Stimulated activated CD4-positive, alpha-beta T cell treated with anti-CD3 and anti-CD28 coated beads, Interleukin-4, amount 100 ng/mL, for 24 hours (primary cell): ENCODE measurements at places on chromosomes 11 and 22.

- no peak for DNase-seq
These were observed 226.4 kb downstream of the FAM76B start for GRCh38 chr11:95563173-95563572.

GRCh38 chr11:86156397-86156955 is 87.6 kb upstream of the PICALM start:
- DNase-seq = no peak

- DNase-seq = no peak
These were observed 87.0 kb downstream of the FAM168A start for GRCh38 chr11:73510877-73511276.

DNA sequence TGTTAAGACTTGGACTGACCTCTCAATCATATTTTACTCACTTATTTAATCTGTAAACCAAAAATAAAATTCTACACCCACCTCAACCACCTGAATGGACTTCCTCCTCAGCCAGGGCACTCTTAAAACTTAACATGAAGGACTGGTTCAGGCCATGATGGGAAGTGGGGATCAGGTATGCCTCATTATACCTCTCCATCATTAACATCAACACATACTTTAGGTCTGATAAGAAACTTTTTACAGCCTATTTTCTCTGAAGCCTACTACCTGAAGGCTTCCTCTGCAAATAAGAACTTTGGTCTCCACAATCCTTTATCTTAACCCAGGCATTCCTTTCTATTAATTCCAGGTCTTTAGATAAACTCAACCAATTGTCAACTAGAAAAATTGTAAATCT is 390.0 kb downstream of the AASDHPPT start:
- DNase-seq = no peak

DNA sequence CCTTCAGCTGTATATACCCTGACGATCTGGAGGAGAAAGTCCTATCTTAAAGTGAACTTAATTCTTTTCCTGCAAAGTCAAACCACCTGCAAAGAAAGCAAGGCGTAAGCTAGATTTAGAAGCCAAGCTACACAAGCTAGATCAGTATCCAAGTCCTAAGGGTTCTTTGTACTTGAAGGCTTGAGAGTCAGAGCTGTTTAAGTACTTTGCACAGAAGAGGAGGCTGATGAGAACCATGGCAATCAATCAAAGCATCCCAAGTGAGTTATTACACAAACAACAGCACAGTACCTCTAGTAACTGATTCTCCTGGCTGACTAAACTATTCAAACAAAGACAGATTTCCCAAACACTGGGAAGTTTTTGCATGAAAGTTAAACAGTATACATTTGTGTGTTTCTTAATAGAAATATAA is 1.9 kb downstream of the CDON start:
- DNase-seq = no peak

DNA sequence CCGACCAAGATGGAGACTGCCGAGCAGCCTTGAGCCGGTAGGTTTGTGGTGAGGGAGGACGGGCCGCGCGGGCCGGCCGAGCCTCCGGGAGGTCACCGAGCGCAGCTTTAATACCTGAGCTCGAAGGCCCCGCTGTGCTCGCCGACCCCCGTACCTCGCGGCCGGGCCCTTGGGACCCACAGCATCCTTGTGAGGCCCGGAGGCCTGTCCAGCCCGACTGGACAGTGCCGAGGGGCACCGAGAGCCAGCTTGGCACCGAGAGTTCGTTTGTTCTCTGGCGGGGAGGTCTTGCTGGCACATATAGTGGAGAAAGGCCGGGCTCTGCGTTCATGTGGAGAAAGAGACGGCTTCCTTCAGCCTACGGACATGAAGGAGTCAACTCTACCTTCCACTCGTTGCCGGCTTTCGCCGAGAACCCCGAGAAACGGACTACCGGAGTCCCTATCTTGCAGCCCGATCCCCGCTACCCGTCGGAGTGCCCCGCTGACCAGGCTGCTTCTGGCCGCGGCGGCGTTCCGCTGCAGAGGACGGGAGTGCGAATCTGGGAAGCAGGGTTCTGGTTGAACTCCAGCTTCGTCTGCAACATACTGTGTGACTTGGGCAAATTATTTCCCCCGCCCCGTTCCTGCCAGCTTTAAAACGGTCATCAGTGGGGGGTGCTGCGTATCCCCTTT is 349 bp downstream of the TSSC4 start:
- DNase-seq = peak; percentile 15

DNA sequence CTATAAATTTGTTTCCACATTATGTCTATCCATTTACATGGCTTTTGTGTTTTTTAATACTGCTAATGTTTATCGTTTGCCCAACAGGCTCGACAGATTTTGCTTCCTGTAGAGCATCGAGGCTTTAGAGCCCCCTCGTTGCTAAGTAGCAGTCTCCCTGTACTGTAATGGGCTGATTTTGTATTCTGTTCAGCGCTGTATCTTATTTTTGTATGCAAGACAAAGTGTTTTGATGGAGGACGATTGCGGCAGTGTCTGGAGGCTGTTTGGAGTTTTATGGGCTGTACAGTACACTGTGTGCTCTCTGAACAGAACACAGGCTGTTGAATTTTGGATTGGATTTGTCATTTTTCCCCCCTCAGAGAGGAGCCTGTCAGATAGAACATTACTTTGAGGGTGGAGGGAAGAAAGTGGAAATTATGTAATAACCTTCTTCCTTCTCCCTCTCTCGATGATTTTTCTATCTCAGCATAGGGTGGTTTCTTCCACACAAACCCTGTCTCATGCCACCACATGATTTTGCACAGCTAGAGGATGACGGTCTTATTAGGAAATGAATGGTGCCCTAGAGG is 104.4 kb downstream of the ZBTB16 start:
- no peak for DNase-seq

DNA sequence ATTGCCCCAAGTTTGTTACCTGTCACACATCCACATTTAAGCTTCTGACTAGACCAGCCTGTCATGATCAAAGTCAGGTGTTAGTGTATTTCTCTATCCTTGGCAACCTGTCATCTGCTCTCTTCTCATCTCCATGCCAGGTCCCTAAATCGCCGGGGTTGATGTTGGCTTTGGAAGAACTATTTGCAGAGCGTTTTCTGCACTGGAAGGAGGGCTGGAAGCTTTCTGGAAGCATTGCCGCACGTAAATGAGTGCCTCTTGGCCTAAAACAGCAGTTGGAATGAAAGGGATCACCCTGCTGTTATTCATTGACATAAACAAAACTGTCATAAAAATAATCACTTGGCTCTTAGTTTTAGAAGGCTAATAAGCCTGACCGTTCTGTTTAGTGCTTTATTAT is 1.4 kb downstream of the TTC12 start:
- no peak for DNase-seq

DNA sequence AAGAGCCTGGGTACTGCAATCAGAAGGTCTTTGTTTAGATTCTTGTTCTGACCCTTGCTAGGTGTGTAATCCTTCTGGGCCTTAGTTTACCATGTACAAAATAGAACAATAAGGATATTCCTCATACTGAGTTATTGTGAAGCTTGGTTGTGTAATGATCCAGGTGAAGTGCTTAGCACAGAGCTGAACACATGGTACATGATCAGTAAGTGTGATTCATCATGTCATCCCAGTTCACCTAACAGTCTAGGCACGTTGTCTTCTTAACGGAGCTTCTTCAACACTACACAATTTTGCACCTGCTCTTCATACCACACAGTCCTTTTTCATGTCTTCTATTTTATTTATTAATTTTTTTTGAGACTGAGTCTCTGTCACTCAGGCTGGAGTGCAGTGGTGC is 234.3 kb upstream of the TENM4 start:
- no peak for DNase-seq

GRCh38 chr11:9123595-9124304 is 32.4 kb upstream of the SCUBE2 start:
- no peak for DNase-seq

GRCh38 chr11:61265357-61265756 is 24.4 kb downstream of the PGA5 start:
- DNase-seq = no peak

DNA sequence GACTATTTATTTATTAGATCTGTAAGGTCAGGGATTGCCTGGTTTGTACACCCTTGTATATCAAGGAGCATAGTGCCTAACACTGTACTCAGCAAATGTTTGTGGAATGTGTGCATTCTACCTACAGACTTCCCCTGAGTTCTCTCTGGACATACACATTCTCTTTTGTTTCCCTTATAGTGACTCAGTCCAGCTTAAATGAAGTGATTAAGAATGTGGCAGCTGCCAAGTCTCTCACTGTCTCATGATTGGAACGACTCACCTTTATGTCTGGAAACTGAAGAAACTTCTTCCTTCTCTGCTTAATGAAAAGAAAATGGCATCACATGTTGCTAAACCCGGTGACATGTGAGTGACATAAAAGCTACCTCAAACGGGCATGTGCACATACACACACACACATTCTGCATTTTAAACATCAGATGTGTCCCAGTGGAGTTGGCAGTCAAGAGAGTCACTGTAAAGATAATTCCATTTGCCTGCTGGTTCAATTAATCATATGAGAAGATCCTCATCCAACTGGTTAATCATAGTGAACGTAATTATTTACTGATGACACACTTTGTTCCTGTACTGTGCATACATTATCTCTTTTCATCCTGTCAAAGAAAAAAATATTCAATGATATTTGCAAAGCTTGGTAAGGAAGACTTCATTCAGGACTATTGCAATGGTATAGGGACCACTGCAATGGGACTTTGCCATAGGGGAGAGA is 42.8 kb downstream of the GLYAT start:
- no peak for DNase-seq

GRCh38 chr11:7511401-7511800 is 2.4 kb upstream of the PPFIBP2 start:
- DNase-seq = no peak

DNA sequence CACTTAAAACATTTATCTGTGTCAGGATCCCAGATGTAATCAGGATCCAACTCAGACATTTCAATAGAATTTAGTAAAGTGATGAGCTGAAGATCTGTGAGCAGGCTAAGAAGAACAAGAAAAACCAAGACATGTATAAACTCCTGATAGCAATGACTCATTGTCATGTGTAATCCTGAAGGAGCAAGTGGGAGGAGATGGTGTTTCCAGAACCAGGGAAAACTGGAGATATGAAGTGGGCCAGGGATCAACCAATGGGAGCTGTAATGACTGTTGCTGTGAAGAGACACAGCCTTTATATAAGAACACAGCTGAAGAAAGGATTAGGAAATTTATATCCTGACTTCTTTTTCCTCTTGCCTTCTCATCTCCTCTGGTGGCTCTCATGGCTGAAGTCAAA is 682.5 kb upstream of the ARHGAP42 start:
- no peak for DNase-seq

DNA sequence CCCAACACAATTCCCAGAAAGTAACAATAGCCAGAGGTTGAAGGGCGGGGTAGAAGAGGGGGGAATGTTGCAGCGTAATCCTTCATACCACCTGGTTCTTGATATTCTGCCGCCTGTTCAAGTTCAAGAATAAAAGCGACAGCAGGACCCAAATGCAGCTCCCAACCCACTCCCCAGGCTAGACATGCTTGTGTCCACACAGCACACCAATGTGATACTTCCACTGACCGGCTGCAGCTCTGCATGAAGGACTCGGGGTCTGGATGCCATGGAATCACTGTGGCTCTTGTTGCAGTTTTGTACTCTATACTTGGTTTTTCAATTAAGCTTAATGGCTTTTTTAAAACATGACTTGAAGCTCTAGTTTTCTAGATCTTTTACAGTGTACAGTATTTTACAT is 6.5 kb downstream of the SRPRA start:
- DNase-seq = no peak

- DNase-seq = no peak
These were observed 440.4 kb upstream of the CADM1 start for GRCh38 chr11:115944596-115944995.

DNA sequence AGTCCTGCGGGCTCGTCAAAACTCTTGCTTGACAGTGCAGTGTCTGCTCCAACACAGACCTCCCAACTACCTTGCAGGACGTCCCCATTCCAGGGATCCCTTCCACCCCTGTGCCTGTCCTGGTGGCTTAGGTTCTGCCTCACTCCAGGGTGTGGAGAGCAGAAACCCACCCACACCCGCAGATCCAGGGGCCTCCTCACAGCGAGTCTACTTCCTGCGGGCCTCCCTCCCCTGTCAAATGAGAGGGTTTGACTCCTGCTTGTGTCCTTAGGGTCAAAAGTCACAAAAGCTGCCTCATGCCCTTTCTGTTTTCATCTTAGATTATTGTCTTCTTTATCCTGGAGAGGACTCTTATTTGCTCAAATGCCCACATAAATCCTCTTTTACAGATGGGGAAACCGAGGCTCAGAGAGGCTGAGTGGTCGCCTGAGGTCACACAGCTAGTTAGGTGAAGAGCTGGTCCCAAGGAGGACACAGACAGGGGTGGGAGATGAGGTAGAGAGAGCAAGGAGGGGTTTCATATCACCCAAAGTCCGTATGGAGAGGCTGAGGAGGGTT is 81.1 kb upstream of the KCNQ1OT1 start:
- DNase-seq = no peak

DNA sequence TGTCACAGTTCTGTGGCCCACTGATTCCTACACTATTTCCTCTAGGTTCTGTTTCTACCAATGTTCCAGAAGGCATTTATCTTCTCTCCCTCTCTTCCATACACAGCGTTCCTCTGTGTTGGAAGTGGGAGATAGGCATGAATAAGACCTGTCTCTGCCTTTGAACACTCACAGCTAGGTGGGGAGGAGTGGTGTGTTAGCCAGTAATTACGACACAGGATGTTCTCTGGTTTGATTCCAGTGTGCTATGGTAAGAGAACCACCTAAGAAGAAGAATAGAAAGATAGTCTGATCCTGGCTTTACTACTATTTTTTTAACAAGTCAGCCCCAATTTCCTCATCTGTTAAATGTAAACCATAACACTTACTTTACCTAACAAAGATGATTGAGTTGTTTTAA is 200.2 kb upstream of the MTMR2 start:
- DNase-seq = no peak

GRCh38 chr22:41966607-41967240 is 2.5 kb upstream of the SEPTIN3 start:
- DNase-seq = peak; percentile 55

- no peak for DNase-seq
These were observed at the start of gene OR8B12 for GRCh38 chr11:124543554-124543953. OR8B12 (minus strand) TSS chr11:124543654; CDS start chr11:124543654, 0 bp downstream.

DNA sequence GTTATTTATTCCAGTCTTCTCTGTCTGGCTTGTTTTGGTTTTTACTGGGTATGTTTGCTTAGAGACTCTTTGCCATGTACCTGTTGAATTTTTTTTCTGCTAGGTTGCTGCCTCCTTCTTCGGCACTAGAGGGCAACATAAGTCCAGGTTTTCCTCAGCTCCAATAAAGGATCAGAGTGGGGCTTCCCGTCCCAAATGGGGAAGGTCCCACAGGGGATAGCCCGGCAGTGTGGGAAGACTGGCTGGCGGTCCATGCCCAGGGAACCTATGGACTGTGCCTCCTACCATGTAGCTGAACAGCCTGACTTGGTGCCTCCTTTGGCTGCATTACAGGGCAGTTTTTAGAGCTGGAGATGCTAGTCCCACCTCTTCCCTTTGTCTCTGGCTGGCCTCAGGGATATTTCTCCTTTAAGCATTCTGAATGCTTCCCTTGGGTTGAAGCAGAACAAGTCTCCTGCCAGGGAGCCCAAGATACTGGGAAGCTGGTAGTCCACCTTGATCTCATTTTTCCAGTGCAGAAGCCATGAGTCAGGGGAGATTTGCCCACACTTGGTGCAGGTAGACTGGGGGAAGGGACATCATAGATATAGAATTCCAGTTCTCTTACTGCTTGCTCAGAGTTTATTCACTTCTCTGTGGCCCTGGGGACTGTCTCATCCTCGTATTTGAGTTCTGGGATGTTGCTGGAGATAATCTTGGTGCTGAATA is 60.2 kb downstream of the BRD1 start:
- DNase-seq = peak; percentile 35

GRCh38 chr11:8086001-8086479 is 5.0 kb downstream of the TUB start:
- DNase-seq = no peak

- DNase-seq = peak; percentile 9
These were observed 20.5 kb upstream of the APOL5 start for GRCh38 chr22:35697142-35697541.
